Stimulated activated CD8-positive, alpha-beta memory T cell treated with anti-CD3 and anti-CD28 coated beads, Interleukin-2, amount 100 ng/mL, for 1 hour (primary cell): ENCODE measurements at places on chromosomes 11 and 22.

- no peak for DNase-seq
Measured at GRCh38 chr11:78504181-78504580, 70.5 kb downstream of the NARS2 start.

- no peak for DNase-seq
Measured at GRCh38 chr22:20109411-20110358, 6.2 kb upstream of the RANBP1 start.

DNA sequence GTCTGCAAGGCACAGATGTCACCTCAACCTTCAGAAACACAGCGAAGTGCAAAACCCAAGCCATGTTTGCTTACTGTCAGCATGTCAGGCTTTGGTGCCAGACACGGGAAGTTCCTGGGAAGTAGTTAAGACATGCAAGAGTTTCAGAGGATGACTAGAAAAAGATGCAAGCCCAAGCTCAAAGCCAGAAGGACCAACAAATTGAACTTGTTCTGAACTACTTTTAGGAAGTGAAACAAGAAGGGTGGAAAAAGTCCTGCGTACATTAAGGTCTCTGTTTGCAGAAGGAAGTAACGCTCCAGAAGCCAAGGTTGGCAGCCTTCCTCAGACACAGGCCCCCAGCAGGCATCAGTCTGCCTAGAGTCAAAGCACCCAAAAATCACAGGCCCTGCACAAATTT is 2.6 kb downstream of the AP1B1 start:
- no peak for DNase-seq

GRCh38 chr22:27399161-27399560 is 402.4 kb downstream of the MN1 start:
- no peak for DNase-seq

- DNase-seq = no peak
Measured at GRCh38 chr11:12702999-12703453, 28.8 kb downstream of the TEAD1 start.

- no peak for DNase-seq
Measured at GRCh38 chr22:46794067-46794466, 31.6 kb downstream of the TBC1D22A start.

GRCh38 chr22:49040754-49041467 is 786.8 kb downstream of the BRD1 start:
- DNase-seq = no peak

GRCh38 chr11:62507125-62507422 is 39.5 kb downstream of the AHNAK start:
- DNase-seq = no peak

DNA sequence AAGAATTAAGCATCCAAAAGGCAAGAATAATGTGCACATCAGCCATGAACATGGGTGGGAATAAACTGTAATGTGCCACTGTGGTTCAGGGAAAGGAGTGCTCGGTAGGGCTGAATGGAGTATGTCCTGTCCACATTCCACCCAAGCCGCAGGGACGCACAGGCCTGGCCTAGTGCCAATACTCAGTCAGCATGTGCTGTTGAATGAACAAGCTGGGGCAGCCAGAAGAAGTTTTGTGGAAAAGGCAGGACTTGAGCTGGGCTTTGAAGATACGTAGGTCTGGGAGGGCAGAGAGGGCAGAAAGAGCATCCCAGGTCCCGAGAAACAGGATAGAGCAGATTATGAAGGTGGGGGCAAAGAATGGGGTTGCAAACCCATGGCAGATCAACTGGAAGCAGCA is 60.0 kb upstream of the PLET1 start:
- no peak for DNase-seq

DNA sequence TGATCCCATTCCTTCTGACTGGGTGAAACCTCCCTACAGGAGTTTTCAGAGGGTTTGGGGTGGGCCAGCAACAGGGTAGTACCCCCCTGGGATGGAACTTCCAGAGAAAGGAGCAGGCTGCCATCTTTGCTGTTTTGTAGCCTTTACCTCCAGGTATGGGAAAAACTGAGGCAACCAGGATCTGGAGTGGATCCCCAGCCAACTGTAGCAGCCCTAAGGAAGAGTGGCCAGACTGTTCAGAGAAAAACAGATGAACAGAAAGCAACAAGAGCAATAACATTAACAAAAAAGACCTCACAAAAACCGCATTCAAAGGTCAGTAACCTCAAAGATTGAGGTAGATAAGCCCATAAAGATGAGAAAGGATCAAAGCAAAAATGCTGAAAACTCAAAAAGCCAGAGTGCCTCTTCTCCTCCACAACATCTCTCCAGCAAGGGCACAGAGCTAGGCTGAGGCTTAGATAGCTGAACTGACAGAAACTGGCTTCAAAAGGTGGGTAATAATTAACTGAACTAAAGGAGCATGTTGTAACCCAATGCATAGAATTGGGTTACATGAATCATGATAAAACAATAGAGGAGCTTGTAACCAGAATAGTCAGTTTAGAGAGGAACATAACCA is 1288.6 kb upstream of the CNTN5 start:
- no peak for DNase-seq

GRCh38 chr11:43434893-43435292 is 76.2 kb downstream of the TTC17 start:
- no peak for DNase-seq

- no peak for DNase-seq
Measured at GRCh38 chr11:65903068-65903481, 2.9 kb upstream of the FOSL1 start.

DNA sequence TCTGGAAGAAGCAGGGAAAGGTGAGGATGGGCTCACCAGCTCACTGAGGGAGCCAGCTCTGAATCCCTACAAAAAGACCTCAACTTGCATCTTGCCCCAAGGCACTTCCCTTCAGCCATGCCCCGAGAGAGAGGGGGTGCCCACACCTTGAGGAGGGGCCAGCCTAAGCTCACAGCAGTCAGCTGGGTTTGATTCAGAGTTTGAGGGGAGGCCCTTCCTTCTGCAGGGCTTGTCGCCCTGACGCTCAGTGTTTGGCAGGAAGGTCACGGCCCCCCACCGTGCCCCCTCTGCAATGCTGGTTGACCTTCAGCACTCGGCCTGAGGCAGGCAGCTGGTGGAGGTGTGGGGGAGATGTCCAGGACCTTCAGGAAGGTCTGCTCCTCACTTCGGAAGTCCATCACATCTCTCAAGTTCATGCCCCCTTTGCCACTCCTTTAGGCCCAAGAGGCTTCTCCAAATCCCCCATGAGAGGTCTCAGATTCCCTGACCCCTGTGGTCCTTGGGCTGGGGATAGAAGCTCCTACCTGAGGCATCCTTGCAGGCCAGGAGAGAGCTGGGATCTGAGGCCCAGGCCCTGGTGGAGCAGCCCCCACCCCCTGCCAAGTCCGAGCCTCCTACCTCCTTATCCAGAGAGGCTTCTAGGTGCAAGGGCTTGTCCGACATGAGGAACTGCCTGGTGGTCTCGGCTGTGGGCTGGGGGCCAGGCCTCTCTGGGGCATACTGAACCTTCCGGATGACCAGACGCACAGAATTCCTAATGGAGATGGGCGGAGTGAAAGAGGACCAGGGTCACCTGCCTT is 37.6 kb downstream of the TPBGL start:
- no peak for DNase-seq

- DNase-seq = peak; percentile 65
Measured at GRCh38 chr11:35138943-35139721, at the start of gene CD44. Gene CD44 (plus strand): TSS chr11:35139171. CDS start chr11:35139304, 133 bp downstream.

GRCh38 chr11:66549696-66550095 is 3.0 kb downstream of the ACTN3 start:
- no peak for DNase-seq

DNA sequence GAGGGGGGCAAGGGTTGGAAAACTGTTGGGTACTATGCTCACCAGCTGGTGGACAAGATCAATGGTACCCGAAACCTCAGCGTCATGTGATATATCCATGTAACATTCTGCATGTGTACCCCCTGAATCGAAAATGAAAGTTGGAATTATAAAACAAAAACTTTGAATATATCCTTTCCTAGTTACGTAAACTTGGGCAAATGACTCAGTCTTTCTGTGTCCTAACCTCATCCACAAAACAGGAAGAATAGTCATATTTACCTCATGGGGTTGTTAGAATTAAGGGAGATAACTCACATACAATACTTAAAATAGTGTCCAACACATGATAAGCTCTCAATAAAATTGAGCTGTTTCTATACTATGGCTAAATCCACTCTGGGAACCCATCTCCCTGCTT is 620.1 kb upstream of the KIRREL3 start:
- no peak for DNase-seq

DNA sequence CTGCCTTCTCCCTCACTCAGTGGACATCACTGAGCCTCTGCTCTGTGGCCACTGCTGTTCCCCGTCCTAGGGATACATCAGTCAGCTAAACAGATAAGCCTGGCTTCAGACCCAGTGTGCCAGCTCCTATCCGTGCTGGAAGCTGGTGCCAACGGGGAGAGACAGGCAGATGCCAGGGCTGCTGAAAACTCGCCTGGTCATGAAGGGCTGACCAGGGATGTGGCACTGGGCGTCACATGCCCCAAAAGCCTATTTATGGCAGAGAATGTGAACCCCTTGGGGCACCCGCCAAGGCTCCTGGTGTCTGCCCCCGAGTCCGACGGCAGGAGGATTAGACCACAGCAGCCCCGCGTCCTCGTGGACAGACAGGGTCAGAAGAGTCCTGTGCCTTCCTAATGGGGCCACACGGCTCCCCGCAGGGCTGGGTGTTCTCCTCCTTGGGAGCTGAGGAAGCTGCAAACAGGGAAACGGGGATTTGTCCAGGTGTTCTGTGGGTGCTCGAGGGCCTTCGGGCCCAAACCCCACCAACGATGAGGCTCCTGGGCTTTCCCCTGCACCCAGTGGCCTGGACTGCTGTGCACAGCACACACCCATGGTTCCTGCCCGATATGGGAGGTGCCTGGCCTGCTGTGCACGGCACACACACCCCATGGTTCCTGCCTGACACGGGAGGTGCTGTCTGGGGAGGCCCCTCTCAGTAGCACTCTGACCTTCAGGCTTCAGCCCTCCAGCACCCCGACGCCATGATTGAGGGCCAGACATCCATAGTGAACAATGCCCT is 19.9 kb downstream of the ANO1 start:
- no peak for DNase-seq

DNA sequence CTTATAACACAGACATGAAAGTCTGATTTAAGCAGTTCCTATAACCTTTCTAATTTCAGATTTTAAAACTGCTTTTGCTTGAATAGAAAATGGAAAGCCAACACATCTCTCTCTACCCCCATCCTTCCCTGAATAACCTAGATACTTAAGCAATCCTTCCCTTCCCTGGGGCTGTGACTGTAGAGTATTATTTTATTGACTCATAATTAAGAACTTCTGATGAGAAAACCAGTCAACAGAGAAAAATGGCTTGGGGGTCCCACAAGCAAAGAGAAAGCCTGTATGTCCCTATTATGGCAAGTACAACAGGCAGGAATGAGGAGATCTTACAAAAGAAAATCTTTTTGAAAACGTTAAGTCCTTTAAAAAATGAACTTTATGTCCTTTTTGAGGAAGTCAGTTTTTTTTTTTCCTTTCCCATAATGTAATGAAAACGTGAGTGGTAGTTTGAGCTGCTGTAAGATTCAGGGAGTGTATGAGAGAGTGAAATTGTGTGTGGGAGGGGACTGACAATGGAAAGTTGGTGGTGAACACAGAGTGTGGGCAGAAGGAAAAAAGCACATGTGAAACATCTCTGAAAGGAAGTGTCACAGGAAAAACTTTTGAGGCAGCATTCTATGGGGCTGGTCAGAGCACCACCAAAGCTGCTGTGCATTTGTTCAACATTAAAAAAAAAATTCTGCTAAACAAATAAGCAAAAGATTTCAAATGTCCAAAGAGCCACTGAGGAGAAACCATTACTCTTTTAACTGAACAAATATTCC is 154.6 kb downstream of the MAML2 start:
- DNase-seq = no peak

GRCh38 chr11:15699978-15700377 is 585.3 kb downstream of the INSC start:
- DNase-seq = no peak

DNA sequence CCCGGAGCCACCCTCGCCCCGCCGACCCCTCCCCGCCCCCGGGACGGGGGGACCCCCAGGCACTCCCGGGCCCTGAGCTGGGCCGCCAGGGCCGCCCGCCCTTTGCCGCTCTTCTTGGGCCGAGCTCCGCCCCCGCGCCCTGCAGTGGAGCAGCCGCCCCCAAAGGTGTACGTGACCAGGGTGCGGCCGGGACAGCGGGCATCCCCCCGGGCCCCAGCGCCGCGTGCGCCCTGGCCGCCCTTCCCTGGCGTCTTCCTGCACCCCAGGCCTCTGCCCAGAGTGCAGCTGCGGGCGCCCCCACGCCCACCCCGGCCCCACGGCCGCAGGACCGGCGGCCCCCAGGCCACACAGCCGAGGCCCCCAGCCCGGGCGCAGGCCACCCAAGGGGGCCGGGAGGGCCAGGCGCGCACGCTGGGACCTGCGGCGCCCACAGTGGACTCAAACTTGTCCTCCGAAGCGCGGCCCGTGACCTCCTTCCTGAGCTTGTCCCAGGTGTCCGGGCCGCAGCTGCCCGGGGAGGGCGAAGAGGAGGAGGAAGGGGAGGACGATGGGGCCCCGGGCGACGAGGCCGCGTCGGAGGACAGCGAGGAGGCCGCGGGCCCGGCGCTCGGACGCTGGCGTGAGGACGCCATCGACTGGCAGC is 7.4 kb downstream of the B4GALNT4 start:
- DNase-seq = no peak

- DNase-seq = no peak
Measured at GRCh38 chr11:32374261-32374711, 61.1 kb downstream of the WT1 start.

DNA sequence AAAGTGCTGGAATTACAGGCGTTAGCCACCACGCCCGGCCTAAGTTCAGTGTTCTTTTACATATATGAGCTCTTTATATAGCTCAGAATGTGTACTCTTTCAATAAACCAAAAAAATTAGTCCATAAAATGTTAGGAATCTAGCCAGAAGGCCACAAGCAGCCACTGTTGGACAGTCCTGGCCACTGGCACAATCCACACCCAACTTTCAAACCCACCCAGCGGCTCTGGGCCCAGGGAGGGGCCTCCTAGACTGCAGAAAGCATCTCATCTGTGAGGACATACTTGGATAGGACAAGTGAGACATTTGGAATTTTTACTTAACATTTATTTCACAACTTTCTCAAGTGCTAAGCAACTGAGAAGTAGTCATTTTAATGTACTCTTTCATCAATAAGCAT is 6.4 kb downstream of the PACSIN2 start:
- no peak for DNase-seq

- no peak for DNase-seq
Measured at GRCh38 chr11:65426839-65427690, 4.5 kb downstream of the NEAT1 start.

DNA sequence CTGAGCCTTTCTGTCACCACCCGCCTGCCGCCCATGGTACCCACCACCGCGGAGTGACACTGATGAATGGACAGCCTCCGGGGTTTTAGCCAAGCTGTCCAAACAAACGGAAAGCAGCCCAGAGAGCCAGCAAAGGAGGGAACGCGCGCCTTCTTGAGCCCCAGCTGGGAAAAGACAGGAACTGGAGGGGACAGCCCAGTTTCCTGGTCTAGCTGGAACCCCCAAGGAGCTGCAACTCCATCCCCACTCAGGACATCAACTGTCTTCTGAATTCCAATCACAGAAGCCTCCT is 33.7 kb downstream of the SHISAL1 start:
- no peak for DNase-seq

DNA sequence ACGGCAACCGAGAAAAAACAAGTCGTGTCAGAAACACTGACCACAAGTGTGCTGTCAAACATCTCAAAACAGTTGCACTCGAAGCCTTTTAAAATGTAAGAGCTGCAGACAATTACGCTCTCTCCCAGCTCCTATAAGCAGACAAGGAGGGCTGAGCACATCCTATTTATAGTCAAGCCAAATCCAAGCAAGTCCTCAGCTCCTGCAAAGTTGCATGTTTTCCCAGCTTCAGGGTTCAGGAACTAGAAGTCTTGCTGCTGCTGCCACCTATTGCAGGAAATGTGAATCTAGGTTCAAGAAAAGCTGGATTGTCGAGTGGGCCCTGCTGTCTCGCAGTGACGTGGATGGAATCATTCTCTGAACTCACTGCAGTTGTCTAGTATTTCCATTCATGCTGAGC is 15.5 kb downstream of the EFCAB6 start:
- no peak for DNase-seq
